ENCODE measurements at places on chromosomes 5 and 9.

GRCh38 chr5:146016764-146017484, 80.5 kb downstream of the SH3RF2 start:
- no peak for DNase-seq

- no peak for DNase-seq
Measured at GRCh38 chr9:35380039-35380438, 109.9 kb upstream of the RUSC2 start.

- DNase-seq = no peak
Measured at GRCh38 chr5:151449839-151450238, 2.4 kb downstream of the SLC36A1 start.

- no peak for DNase-seq
Measured at GRCh38 chr5:139272471-139273321, 20.8 kb upstream of the MATR3 start.

GRCh38 chr5:176342158-176342483, 19.4 kb downstream of the KIAA1191 start:
- DNase-seq = no peak

DNA sequence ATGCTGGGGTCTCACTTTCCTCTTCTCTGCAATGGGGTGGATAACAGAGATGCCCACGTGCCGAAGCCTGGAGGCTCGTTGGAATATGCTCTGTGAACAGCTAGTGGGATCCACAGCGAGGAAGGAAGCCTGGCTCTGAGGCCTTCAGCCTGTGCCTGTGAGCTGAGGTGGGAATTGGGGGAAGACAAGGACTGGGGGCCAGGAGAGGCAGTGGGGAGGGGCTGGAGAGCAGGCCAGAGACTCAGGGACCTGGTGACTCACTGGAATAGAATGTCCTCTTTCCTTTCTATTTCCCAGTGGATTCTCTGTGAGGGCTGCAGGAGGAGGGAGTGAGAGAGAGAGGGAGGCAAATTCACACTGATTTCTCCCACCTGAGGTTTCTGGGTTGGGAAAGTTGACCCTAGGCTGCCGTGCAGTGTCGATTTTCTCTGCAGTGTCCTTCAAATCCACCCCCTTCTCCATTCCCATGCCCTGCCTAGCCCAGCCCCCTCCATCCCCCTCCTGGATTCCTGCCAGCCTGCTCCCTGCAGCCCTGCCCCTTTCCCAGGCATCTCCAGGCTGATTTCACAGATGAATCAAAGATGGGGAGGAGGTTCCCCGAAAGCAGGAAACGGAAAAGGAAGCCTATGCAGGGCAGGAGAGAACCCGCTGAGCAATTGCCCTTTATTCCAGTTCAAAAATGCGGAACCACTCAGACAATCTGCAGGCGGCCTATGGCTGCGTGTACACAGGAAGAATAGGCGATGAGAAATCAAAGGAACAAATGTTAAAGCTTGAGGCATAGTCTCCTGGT, 1.4 kb upstream of the SPAAR start:
- peak; percentile 59 for DNase-seq

- DNase-seq = no peak
Measured at GRCh38 chr9:36759141-36759540, 186.4 kb downstream of the MELK start.

DNA sequence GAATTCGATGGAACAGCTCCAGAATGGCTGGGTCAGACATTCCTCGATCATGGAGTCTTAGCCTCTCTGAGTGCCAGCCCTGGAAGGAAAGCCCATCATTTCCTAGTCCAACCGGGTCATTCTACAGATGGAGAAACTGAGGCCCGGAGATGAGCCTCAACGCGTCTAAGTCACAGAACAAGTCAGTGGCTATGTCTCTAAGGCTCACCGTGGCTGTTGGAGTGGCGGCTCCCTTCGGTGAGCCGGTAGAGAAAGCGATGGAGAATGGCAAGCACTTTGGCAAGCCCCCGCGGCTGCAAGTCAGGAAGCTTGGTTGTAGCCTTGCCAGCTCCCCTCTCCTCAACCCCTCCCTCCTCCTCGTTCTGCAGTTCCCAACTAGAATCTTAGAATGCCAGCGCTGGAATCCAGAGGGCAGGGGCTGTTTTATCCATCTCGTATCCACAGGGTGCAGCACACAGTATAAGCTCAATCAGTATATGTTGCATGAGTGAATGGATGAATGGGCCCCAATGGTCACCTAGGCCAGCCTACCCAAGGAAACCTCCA, 438 bp upstream of the ARSI start:
- no peak for DNase-seq

DNA sequence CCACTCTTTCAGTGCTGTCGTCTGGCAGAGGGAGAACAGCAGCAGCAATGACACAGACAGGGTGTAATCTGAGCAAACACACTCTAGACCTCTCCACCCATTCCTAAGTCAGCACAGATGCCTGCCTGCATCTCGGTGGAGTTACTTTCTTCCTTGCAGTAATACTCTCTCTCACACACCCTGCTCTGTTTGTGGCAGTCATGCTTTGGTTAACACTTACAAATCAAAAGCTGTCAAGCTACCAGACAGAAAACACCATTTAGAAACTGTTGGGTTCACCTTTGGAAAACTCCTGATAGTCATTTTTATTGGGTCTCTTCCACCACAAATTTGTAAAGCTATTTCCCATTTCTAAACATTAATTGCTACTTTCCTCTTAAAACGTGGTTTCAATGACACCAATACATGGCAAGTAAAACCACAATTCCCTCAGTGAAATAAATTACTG, 27.3 kb downstream of the LHFPL2 start:
- peak; percentile 58 for DNase-seq

GRCh38 chr9:20446248-20446647, 176.1 kb downstream of the MLLT3 start:
- no peak for DNase-seq

- peak; percentile 60 for DNase-seq
Measured at GRCh38 chr5:150021491-150022157, 21.1 kb downstream of the HMGXB3 start.

DNA sequence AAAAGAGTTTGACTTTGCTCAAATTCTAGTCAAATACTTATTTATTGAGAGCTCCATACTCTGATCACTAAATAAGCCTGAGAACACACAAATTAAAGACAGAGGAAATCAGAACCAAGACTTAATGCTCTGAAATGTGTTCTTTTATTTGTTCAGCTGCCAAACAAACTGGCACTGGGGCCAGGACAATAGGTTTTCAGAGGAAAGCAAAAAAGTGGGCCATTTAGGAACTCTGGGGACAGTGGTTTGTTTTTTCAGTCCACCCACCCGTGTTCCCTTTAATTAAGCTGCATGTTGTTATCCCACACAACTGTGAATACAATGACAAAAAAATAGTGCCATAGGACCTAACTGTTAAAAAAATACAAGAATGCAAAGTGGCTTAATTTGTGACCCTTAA, 95.4 kb upstream of the RETREG1 start:
- DNase-seq = no peak

DNA sequence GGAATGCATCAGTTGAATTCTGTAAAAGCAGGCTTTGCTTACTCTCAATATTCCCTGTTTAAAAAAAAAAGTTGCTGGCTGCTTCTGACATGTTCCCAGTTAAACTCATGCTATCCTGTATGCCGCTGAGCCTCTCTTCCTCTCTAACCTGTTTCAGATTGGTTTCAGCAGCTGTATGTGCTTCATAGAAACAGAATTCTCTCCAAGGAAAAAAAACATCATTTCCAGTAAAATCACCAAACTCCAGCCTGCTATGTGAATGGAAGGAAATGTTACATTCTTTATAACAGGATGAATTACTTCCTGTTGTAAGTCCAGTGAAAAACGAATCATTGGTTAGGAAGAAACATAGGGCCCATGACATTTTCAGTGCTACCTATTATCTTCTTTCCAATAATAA, 25.7 kb upstream of the KCNV2 start:
- DNase-seq = peak; percentile 25

- DNase-seq = no peak
Measured at GRCh38 chr9:128149001-128149701, at the start of gene LCN2. TSS of gene LCN2 (plus strand) at chr9:128149453. CDS start at chr9:128149526, 73 bp downstream.

DNA sequence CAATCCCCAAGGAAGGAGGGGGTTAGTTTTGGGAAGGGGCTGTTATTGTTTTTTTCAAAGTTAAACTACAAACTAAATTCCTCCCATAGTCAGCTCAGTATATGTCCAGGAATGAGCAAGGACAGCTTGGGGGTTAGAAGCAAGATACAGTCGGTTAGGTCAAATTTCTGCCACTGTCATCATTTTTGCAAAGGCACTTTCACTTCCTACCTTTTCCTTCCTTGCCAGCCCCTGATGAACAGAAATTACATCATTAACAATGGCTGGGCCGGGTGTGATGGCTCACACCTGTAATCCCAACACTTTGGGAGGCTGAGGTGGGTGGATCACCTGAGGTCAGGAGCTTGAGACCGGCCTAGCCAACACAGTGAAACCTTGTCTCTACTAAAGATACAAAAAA, 51.5 kb upstream of the HRH2 start:
- no peak for DNase-seq

DNA sequence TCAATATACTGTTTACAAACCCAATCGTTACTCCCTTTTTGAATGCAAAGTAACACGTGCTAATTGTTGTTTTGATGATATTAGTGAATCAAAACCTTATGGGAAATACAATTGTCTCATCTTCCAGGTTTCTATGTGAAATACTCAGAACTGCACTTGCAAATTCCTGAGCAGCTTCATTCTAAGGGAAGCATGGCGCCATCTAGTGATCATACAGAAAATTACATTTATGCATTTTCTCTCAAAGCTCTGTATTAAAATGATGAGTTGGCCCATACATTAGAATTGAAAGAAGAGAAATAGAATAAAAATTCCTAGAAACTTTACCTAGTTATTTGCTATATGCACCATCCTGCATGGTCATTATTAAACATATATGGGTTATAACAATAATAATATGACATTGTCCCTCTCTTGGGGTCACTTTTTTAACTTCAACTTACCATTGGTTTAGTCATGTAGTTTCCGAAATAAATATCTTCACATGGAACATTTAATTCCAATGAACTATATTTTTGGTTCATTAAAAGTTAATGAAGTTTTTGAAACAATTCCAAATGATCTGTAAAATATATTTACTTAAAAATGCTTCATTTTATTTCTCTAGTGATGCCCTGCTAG, 220.0 kb downstream of the PDE4D start:
- peak; percentile 68 for DNase-seq

- DNase-seq = no peak
Measured at GRCh38 chr9:91690540-91691249, 259.3 kb downstream of the ROR2 start.

GRCh38 chr9:134644725-134645606, 3.4 kb downstream of the COL5A1 start:
- DNase-seq = peak; percentile 98

All from iris pigment epithelial cell (primary cell).